ENCODE measurements at places on chromosomes 4 and X.

GRCh38 chr4:99863804-99864203, 30.4 kb downstream of the LAMTOR3 start:
- DNase-seq = no peak

DNA sequence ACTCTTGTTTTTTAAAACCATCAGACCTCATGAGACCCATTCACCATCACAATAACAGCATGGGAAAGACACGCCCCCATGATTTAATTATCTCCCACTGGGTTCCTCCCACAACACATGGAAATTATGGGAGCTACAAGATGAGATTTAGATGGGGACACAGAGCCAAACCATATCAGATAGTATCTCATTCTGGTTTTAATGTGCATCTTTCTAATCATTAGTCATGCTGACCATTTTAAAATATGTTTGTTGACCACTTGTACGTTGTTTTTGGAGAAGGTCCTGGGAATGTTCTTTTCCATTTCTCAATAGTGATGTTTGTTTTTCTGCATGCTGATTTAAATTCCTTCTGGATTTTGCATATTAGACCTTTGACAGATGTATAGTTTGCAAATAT, 119.0 kb downstream of the RTL3 start:
- no peak for DNase-seq

- no peak for DNase-seq
These were observed 24.9 kb upstream of the MTM1 start for GRCh38 chrX:150543230-150544155.

DNA sequence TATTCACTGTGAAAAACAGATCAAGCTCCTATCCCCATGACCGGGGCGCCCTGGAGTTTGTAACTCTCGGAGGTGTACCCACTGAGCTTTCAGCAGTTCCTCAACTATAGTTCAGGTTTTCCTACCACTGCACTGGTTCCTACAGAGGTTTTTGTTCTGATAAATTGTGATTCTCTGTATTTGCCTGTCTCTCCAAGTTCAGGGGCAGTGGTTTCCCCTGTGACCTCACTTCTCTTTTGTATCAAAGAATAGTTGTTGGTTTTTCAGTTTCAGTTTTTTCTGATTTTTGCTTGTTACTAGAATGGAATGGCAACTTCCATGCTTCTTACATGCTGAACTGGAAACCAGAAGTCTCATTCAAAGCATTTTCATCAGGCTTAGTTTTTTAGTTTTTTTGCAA, 56.8 kb upstream of the PLS3 start:
- DNase-seq = no peak

DNA sequence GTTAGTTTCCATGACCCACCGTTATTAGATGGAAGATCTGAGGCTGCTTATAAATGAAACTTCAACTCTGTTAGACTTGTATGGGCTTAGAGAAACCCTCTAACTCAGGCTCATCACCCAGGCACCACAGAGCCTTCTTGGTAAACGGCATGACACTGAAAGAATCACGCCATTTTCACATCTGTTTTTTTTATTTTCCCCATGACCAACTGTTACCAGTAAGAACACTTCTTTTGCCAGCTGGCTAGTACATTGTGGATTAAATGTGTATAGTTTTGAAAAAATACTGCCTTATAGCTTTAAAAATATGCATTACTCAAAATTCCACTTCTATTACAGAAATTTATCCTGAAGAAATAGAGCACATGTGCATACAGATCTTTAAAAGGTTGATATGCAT, 48.0 kb upstream of the APELA start:
- no peak for DNase-seq

DNA sequence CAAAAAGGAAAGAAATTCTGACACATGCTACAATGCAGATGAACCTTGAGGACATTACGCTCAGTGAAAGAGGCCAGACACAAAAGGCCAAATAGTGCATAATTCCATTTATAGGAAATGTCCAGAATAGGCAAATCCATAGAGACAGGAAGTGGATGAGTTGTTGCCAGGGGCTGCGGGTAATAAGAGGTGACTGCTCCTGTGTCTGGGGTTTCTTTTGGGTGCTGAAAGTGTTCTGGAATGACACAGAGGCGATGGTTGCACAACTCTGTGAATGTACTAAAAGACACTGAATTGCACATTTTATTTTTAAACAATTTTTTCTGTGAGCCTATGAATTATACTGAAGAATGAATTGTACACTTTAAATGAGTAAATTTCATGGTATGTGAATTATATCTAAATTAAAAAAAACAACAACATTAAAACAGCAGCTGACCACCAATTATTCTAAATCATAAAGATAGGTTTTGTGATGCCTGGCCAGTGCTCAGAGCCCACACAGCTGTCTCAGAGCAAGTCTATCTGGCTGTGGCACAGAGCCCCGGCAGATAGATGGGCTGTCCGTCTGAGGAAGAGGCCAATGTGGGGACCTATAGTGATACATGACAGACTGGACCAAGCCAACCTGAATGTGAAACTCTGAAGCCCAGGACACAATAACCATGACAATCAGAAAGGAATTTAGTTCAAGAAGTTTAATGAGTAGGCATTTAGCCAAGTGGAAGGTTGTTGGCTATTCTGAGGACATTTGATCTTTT, 23.5 kb upstream of the IRAK1 start:
- DNase-seq = no peak
